ENCODE measurements at places on chromosomes 3 and 15. TPM values are rescaled to one million over a fixed set of nuclear protein-coding genes. Genes with fewer than 3 reads are reported as not detected.

The CCDC13 gene
- 0.87 TPM for total RNA-seq

The SCAANT1 gene
- total RNA-seq = not detected

The ARHGEF26 gene
- 2.9 TPM for total RNA-seq

The HCN4 gene
- total RNA-seq = not detected

The TXNRD3 gene
- total RNA-seq = 5.6 TPM

- no peak for DNase-seq
Measured at GRCh38 chr3:29534006-29534405, 253.1 kb downstream of the RBMS3 start.

DNA sequence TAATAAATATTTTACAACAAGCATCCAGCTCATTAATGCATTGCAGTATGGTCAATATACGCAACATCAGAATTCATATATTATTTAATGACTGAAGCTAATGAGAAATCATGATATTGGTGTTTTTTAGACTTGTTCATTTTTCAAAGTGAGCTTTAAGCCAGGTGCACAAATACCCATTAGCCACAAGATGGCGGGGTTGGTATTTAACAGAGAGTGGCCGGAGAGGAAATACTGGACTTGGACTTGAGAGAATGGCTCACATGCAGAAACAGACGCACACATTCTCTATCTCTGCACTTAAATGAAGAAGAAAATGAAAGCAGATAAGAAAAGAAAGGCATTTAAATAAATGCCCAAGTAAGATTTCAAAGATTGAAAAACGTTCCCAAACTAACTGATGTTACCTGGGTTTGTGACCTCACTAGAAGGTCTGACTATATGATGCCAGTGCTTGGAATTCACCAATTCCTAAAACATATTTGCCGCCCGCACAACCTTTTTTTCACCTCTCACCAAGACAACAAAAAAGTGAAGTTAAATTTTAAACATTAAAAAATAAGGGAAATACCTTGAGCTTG, 21.2 kb upstream of the CRBN start:
- peak; percentile 45 for DNase-seq

GRCh38 chr15:94097552-94097951, 133.8 kb upstream of the MCTP2 start:
- no peak for DNase-seq

DNA sequence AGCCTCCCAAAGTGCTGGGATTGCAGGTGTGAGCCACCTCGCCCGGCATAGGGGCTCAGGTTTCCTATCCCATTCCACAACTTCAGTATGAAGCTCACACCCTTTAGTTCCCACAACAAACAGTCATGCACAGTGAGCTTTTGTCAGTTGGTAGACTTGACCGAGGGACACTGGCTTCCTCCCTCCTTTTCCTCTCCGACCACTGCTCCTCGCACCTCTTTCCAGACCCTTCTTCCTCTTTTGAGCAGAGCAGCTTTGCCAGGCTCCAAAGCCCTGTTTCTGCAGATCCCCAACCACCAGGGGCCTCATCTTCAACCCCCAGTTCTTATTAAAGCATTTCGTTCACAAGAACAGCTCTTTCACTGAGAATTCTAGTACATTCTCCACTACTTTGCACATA, 12.7 kb upstream of the CILP start:
- DNase-seq = no peak

DNA sequence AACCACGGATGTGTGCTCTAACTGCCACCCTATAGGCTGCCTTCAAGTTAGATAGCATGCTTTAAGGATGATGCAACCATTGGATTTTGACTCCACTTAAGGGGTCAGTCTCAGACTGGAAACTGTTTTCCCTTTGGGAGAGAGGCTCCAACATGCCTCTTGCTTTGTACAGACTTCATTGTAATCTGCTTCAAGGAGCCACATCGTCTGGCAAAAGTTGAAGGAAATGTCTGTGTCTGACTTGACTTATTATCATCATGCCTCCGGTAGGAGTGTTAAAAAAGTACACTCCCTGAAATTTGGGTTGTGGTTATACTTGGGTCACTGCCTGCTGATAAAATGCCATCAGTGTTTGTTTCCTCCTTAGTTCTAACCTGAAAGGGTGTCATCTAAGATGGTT, 245.4 kb upstream of the CDIN1 start:
- no peak for DNase-seq

DNA sequence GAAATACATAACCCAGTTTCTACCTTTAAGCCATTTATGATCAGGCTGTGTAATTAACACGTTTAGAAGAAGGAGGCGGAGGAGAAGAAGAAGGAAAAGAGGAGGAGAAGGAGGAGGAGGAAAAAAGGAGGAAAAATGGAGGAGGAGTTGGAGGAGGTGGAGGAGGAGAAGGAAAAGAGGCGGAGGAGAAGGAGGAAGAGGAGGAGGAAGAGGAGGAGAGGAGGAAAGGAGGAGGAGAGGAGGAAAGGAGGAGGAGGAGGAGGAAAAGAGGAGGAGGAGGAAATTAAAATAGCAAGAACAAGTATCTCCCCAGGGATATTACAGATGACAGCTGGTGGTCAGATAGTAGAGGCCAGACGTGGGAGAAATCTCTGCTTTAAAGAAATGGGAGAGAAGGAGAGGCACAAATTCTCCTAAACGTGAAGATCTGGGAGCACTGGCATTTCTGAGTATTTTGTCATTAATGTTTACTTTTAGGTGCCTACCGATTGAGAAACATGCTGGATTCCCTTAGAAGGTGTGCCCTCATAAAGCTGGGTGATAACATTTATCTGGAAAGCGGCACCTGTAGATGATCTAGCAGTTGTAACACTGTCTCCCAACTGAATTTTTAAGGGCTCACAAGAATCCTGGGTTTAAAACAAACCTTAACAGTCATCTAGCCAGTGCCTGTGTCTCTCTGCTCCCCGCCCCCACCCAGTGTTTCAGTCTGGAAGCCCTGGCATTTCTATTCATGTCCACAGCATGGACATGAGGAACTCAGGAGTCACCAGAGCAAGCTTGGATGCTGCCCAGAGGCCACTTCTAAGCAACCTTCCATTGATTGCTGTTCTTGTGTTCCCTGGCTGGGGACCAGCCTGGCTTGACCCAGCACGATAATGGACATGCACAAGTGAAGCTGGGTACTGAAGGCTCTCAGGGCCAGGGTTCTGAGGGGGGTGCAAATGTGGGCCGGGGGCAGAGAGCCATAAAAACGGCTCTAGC, 75.2 kb downstream of the CHRNA7 start:
- no peak for DNase-seq

DNA sequence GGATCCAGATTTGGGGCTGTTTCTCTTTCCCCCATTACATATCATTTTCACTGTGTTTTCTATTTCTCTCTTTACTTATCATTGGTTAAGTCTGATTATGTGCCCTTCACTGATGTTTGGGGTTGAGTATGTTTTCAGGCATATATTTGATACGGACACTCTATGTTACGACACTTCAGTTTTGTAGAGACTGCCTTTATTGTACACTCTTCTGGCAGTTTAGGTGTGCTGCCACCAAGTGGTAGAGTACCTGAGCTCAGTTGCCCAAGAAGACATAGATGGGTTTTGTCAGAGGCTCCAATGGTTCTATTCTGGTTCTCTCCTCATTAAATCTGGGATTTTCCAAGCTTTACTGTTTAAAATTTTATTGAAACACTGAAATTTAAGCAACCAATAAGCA, 255.0 kb upstream of the ROPN1 start:
- DNase-seq = no peak

DNA sequence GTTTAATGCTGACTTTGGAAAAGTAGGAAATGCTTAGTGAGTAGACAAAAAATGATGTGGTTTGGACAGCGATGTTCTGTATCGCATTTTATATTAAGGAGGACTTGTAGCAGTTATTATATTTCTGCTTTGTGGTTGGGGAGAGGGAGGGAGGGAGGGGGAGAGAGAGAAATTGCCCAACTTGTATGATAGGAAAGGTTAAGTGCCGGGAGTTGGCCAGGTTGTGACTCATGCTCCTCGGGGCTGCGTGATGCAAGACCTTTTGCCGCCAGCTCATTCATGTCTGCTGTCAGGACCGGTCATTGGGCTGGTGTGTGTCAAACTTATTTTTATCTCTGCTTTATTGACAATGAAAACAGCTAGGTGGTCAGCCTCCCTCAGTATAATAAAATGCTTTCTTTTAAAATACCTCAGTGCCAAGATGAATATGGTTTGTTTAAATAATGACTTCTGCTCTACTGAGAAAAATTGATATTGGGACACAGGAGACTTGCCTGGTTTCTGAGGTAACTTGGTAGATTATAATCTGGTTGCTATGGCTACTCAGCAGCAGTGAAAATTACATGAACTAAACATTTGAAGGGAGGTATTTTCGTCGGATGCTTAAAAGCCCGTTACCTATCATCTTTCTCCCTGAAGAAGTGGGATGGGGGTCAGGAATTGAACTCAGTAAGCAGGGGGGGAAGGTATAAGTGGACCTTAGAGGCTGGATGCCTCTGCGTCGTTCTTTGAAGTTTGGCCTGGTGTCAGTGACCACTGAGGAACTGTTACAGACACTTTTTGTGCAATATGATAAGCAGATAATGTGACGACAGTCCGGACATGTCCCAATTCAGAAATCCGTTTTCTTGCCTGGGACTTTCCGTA, 90.7 kb downstream of the FNDC3B start:
- DNase-seq = peak; percentile 93

GRCh38 chr3:50221051-50221410, 15.0 kb upstream of the GNAI2 start:
- DNase-seq = no peak

DNA sequence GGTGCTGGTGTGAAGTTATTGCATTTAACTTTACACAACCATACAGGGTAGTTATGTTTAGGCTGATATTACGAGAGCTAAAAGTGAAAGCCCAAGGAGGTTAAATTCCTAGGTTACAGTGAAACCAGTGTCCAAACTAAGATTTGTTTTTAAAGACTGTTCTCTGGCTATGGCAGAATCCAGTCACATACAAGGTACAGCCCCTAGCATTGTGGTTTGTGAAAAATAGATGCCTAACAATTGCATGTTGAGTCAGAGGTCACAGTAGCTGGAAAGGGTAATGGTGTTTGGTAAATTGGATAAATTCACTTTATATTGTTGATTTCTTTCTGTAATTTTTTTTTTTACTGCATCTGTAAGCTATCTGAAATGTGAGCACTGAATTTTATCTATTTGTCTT, 614.6 kb upstream of the TBL1XR1 start:
- DNase-seq = no peak

GRCh38 chr15:53525894-53526293, 233.6 kb downstream of the WDR72 start:
- no peak for DNase-seq

All from NCI-H460 (cell line).